ENCODE measurements at places on chromosomes 4 and X.

DNA sequence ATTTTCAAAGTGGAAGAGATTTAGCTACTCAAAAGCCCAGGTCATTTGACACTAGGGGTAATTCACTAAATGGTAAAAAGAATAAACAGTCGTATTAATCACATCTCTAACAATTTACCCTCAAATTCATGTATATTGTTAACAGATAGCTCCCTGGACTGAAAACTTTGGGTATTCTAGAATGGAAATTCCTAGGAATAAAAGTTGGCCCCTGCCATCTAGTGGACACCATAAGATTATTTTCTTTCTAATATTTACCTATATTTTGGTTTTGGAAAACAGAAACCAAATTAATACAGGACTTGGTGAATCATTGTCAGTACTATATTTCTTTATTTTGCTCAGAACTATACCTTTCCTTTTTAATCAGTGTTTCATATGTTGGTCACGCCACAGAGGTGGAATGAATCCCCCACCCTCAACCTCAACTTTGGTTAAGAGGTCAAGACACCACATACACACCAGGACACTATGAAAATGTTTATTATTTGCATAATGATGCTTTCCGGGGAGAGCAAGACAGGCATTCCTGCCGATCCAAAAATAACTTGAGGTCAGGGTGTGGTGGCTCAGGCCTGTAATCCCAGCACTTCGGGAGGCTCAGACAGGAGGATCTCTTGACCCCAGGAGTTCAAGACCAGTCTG, 96.2 kb upstream of the APOOL start:
- no peak for DNase-seq

DNA sequence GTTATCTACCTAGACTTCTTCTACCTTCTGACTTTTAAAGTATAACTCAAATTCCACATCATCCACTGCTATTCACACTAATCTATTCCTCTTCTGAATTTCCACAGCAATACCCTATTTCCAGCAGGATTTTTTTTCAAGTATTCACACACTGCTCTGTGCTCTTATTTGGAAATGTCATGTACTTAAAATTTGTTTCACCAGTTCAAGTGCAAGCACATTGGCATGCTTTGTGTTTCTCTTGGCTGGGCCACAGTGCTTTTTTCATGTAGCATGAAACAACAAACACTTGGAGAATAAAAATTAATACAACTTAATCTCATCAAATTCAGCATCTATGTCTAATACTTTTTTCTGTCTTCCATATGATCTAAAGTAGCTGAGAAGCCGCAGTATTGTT, 161.8 kb upstream of the PCDH18 start:
- DNase-seq: no peak

GRCh38 chrX:10538831-10539230, 81.6 kb downstream of the MID1 start:
- no peak for DNase-seq

- DNase-seq: no peak
Observed at GRCh38 chrX:154450312-154450711, 6.4 kb downstream of the FAM50A start.

- DNase-seq: no peak
Observed at GRCh38 chrX:50920132-50920531, 9.6 kb downstream of the BMP15 start.

DNA sequence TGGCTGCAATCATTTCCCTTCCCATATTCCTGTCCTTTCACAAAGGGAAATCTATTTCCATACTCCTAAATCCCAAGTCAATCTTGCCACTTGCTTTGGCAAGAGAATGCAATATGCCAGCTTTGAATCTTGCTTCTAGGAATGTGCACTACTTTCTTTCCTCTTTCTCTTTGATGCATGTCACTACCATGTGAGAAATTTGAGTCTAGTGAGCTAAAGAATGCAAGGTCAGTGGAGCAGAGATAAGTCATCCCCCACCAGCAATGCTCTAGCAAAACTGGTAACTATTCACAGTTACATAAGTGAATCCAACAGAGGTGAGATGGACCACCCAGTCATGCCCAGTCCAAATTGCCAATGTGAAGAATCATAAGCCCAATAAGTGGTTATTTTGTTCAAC, 910.4 kb downstream of the RAB28 start:
- DNase-seq: no peak

GRCh38 chrX:45889471-45889870, 655.8 kb downstream of the ZNF674 start:
- no peak for DNase-seq
